ENCODE measurements at places on chromosomes 13 and 19.

DNA sequence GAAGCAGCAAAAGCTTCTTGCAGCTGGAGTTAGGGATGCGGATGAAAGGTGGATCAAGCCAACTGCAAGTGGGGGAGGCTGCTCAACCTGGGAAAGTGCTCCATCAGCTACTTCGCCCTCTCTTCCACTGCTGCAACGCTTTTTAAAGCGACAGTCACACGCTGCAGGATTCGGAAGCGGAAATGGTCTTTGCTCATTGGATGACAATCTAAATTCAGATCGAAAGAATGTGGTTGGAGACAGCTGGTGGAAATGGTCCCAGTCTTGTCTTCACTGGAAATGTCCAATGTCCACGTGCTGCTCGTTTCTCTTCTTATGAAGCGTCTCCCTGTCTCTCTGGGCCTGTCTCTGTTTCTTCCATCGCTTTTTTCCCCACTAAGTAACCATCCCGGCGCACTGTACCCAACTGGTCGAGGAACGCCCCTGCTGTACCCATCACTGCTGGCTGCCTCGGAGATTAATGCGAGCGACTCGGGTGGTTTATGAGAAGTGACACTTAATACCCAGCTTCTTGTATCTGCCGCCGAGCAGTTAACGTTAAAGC lies 2.1 kb upstream of the FGF9 start:
- peak; percentile 29 for DNase-seq
- H3K27me3 ChIP-seq: peaks cover 10% of the 10 kb centered on the region
- H3K4me3 ChIP-seq: peak overlapping the region; percentile 65
- peaks cover 27% of the 10 kb centered on the region for H3K4me1 ChIP-seq
- H3K27ac ChIP-seq: no peak overlapping the region

- H3K27ac ChIP-seq: no peak overlapping the region
- no peaks in the 10 kb centered on the region for H3K27me3 ChIP-seq
- no peaks in the 10 kb centered on the region for H3K36me3 ChIP-seq
- H3K4me3 ChIP-seq: no peak overlapping the region
- no peaks in the 10 kb centered on the region for H3K4me1 ChIP-seq
- no peak for DNase-seq
These were observed 62.3 kb downstream of the KCTD15 start for GRCh38 chr19:33859016-33859415.

DNA sequence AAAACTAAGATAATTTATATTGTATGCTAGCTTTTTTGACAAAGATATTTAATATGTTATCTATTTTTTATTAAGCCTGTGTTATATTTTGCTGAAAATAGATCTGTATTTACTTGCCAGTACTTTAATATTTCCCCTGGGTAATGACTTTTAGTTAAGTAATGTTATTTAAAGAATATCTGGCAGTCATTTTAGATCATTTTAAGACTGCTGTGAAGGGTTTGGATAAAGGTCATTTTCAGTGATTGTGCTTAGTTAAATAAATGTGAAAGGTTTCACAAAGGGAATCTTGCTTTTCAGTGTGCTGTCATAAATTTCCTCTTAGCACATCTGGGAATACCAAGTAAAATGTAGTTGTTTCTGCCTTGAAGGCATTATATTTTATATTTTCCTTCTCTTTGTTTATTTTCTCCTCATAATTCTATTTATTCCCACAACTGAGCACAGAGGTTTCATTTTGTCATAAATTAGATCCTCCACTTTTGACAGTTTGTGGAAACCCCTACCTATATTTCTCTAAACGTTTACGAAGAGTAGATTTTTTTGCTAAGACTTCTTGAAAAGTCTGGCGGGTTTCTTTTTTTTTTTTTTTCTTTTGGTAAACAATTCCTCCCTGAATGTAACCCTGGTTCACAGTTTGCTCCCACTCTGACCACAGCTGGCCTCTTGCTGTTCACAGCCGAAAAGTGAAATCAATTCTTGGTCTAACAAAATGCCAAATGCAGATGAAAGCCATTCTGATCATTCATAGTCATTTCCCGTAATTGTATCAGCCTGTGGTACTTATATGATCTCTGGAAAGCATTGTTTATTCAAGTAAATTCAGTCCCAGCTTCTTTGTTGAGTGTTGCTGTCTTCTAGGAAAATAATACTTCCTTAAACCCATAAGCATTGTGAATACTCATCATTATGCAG lies 87.8 kb downstream of the MAB21L1 start:
- no peak overlapping the region for H3K4me3 ChIP-seq
- H3K4me1 ChIP-seq: no peaks in the 10 kb centered on the region
- H3K27me3 ChIP-seq: no peaks in the 10 kb centered on the region
- no peak for DNase-seq
- no peaks in the 10 kb centered on the region for H3K36me3 ChIP-seq
- no peak overlapping the region for H3K27ac ChIP-seq

DNA sequence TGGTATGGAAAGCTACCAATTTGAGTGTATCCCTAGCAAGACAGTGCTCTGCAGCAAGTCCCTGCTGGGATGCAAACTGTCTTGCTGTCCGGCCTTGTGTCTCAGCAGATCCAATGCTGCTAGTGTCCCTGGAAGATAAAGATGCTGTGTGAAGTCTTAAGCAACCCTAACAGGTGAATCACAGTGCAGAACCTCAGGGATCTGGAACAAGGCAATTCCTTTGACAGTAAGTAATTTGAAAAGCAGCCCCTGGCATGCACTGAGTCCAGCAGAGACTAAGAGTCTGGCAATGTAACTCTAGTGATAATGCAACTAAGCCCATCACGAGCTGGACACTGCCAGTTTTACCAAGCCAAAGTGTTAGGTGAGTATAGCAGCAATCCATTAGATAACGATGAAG lies 1.7 kb upstream of the UCHL3 start:
- DNase-seq: no peak
- H3K27ac ChIP-seq: no peak overlapping the region
- H3K4me3 ChIP-seq: no peak overlapping the region
- no peaks in the 10 kb centered on the region for H3K27me3 ChIP-seq

DNA sequence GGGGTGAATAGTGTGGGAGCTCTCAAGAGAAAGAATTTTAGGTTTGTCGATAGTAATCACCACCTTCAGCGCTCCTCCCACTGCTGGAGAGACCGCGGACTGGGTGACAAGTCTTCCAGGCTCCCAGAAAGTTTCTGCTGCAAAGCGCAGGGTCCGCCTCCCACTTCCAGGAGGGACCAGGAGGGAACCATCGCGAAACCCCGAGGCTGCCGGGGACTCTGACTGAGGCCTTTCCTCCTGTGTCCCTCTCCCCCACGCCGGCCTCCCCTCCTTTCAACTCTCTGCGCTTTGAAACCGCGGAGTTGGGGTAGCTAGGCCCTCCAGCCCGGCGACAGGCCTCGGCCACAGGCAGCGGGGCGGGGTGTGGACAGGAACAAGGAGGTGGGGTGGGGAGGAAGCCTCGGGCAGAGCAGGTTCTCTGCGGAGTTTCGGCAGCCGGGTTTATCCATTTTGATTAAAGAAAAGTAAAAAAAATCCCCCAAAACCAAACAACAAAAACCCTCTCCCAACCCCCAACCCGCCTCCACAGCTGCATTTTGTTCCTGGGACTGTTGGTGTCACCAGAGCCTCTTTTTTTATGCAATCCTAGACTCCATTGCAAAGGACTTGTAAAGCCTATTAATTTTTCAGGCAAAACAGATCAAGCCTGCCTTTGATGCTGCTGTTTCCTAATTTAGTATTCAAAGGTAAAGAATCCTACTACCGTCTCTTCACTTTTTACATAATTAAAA lies 157.2 kb downstream of the TM9SF2 start:
- H3K4me3 ChIP-seq: peak overlapping the region; percentile 24
- DNase-seq: peak; percentile 40
- H3K27ac ChIP-seq: peak overlapping the region; percentile 40

DNA sequence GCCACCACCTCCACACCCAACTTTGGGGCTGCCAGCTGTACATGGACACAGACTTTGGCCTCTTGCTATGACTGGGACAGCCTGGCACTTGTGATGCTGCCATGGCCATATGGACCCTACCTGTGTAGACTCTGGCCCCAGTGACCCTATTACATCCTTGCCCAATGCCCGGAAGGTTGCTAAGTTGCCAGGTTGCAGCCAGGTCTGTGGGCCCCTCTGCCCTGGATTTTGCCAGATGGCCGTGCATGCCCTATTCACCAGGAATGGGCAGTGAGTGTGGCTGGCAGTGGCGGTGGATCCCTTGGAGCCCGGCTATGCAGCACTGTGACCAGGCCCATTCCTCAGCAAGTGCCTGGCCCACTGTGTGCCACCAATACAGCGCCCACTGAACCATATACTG lies 8.9 kb upstream of the SDHAF1 start:
- peaks cover 10% of the 10 kb centered on the region for H3K27me3 ChIP-seq
- no peak for DNase-seq
- H3K4me3 ChIP-seq: no peak overlapping the region
- no peaks in the 10 kb centered on the region for H3K36me3 ChIP-seq
- no peak overlapping the region for H3K27ac ChIP-seq

- H3K4me1 ChIP-seq: no peaks in the 10 kb centered on the region
- H3K36me3 ChIP-seq: no peaks in the 10 kb centered on the region
- DNase-seq: no peak
- no peak overlapping the region for H3K4me3 ChIP-seq
These were observed 4.2 kb downstream of the APOE start for GRCh38 chr19:44909775-44910174.

- H3K27me3 ChIP-seq: no peaks in the 10 kb centered on the region
- H3K27ac ChIP-seq: no peak overlapping the region
- no peaks in the 10 kb centered on the region for H3K36me3 ChIP-seq
- DNase-seq: no peak
These were observed 23.9 kb downstream of the POP4 start for GRCh38 chr19:29629836-29630534.

DNA sequence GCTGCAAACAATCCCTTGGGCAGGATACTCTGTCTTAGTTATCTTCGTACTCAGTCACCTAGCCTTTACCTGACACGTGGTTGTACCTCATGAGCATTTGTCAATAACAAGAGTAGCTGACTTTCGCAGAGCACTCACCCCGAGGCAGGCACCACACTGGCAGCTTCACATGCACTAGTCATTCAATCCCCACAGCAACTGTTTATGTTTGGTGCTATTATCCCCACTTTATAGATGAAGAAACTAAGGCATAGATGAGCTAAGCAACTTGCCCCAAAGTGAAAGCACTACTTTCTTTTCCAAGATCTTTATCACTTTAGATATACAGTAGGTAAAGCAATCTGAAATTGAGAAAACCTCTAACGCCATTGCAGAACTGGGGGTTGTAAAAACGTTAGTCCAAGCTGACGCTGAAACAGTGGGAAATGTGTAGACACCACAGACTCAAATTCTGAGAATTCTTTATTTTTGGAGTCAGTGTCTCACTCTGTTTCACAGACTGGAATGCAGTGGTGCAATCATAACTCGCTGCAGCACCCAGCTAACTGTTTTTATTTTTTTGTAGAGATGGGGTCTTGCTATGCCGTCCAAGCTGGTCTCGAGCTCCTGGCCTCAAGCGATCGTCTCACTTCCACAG lies 446.0 kb downstream of the FOXO1 start:
- DNase-seq: no peak
- no peak overlapping the region for H3K4me3 ChIP-seq
- no peaks in the 10 kb centered on the region for H3K36me3 ChIP-seq
- no peak overlapping the region for H3K27ac ChIP-seq
- H3K4me1 ChIP-seq: no peaks in the 10 kb centered on the region
- H3K27me3 ChIP-seq: no peaks in the 10 kb centered on the region

- H3K27ac ChIP-seq: no peak overlapping the region
- H3K4me1 ChIP-seq: no peaks in the 10 kb centered on the region
- no peak overlapping the region for H3K4me3 ChIP-seq
- peak; percentile 28 for DNase-seq
- no peaks in the 10 kb centered on the region for H3K36me3 ChIP-seq
These were observed 221.9 kb downstream of the TSHZ3 start for GRCh38 chr19:31127134-31127967.

GRCh38 chr13:35826626-35827254 lies 304.4 kb downstream of the DCLK1 start:
- H3K27ac ChIP-seq: no peak overlapping the region
- no peaks in the 10 kb centered on the region for H3K36me3 ChIP-seq

DNA sequence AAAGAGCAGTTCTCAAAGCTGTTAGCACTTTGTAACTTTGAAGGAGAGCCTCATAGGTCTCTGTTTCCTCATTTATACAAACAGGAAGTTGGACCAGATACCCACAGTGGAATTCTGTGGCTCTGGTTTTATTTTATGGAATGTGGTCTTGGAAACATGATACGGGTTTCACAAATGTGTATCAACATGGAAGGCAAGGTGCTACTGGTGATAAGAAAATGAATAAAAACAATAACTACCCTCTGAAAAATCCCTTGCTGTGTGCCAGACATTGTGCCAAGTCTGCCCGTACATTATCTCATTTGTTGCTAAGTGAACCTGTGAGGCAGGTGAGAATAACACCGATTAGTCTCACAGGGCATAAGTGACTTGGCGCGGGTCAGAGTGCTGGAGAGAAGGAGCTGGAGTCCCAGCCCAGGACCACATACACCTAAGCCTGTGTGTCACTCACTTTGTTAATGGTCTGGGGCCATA lies 45.0 kb upstream of the RNF113B start:
- no peak overlapping the region for H3K27ac ChIP-seq

DNA sequence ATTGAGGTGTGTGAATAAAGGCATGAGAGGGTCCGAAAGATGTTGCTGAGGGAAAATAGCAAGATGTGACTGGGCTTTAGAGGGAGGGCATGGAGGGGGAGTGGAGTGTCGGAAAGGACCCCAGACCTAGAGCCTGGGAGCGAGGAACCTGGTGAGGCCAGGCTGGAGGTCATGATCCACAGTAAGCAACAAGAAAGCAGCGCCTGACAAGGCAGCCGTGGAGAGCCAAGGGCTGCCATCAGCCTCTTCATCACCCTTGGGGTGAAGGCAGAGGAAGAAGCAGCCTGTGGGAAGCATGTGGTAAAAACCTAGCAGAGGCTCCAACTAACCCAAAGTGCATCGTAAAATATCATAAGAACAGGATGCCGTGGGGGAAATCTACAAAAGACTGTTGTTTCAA lies 162.8 kb upstream of the SOX1 start:
- no peak overlapping the region for H3K27ac ChIP-seq
- H3K27me3 ChIP-seq: no peaks in the 10 kb centered on the region
- H3K4me1 ChIP-seq: no peaks in the 10 kb centered on the region
- no peak for DNase-seq

- H3K4me1 ChIP-seq: peaks cover 12% of the 10 kb centered on the region
- no peak for DNase-seq
- H3K27ac ChIP-seq: no peak overlapping the region
- H3K4me3 ChIP-seq: peak overlapping the region; percentile 84
- H3K36me3 ChIP-seq: no peaks in the 10 kb centered on the region
- peaks cover 21% of the 10 kb centered on the region for H3K27me3 ChIP-seq
These were observed 692 bp downstream of the RGS9BP start for GRCh38 chr19:32676186-32676894.

GRCh38 chr13:71801165-71801760 lies 65.7 kb downstream of the DACH1 start:
- H3K36me3 ChIP-seq: no peaks in the 10 kb centered on the region
- no peak overlapping the region for H3K27ac ChIP-seq
- H3K27me3 ChIP-seq: no peaks in the 10 kb centered on the region
- DNase-seq: no peak
- no peaks in the 10 kb centered on the region for H3K4me1 ChIP-seq
